Effector memory CD4-positive, alpha-beta T cell (primary cell): ENCODE measurements at places on chromosomes 12 and 14.

DNA sequence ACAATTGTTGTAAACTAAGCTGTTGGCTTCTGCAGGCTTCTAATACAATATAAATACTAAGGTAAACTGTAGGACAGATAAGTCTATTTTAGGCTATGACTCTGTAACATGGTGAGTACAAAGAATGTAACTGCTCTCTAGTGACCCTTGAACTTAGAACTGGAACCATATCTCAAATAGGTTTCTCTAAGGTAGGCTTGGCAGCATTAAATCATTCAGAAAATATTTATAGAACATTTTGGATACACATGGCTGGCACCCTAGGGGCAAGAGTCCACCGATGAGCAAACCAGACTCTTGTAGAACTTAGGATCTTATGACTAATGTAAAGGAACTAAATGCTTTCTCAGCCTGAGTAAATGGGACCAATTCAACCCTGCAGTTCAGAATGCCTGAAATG, 19.4 kb upstream of the SLC25A3 start:
- no peak for DNase-seq

- DNase-seq = no peak
Observed at GRCh38 chr12:93712200-93712599, 35.0 kb downstream of the CRADD start.

- no peak for DNase-seq
Observed at GRCh38 chr12:89309440-89309802, 42.9 kb downstream of the DUSP6 start.

DNA sequence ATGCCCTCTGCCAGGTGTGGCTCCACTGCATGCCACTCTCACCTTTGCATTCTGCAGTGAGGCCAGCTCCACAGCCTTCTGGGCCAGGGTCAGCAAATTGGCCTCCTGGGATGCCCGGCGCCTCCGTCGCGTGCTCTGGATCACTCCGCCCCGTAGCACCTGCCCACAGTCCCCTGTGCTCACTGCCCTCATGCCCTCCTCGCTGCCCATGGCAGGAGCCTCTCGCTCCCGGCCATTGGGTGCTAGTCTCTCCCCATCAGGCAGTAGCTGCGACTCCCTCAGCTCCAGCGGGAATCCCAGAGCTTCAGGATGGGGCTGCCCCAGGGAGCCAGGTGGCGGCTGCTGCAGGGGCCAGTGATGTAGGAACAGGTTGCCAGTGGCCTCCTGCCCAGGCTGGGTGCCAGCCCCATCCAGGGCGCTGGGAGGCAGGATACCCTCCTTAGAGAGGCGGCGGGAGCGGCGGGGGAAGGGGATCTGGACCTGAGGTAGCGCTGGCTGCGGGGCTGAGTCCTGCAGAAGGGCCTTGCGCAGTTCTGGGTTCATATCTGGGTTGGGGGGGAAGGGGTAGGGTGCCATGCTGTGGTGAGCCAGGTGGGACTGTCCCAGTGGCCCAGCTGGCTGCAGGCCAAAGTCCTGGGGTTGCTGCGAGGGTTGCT, 24.5 kb upstream of the PNMA1 start:
- no peak for DNase-seq

- DNase-seq = no peak
Observed at GRCh38 chr14:52222901-52223300, 44.6 kb upstream of the PTGDR start.

GRCh38 chr12:73598626-73599025, 939.0 kb upstream of the ATXN7L3B start:
- DNase-seq = no peak

DNA sequence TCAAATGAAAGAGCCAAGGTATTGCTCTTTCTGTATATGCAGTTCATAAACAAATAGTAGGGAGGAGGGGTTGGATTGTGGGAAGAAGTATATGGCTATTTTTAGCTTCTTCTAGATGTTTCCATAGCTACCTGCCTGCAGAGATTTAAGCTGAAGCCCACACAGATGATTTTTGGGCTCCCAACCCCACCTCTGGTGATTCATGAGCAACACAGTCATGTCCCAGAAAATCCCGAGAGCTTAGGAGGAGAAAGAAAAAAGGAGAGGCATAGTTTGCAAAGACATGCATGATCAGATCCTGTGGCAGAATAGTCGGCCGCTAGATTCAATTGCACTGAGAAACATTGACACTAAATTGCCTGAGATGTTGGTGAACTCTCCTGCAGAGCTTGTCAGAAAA, 13.8 kb downstream of the TESPA1 start:
- DNase-seq = no peak

- no peak for DNase-seq
Observed at GRCh38 chr14:81319946-81320345, 80.2 kb downstream of the STON2 start.

GRCh38 chr12:112167718-112168525, 42.6 kb downstream of the TRAFD1 start:
- DNase-seq = no peak

DNA sequence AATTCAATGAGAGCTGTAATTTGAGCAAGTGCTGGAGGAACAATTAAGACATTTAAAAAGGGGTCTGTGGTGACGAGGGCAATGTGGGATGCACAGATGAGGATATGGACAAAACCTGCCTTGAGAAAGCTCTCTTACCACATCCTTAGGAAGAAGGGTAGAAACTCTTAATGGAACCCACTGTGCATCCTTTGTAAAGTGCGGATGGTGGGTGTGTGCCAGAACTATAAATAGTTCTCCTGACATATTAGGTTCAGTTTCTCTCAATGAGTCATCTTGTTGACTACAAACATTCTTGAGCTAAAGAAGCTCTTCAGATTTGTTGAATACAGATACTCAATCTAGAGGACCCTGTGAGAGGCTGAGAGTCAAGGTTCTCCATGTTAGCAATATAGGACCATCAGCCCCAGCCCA, 106.1 kb upstream of the ANO4 start:
- no peak for DNase-seq

GRCh38 chr12:132954471-132955048, 1.5 kb downstream of the ZNF605 start:
- DNase-seq = no peak

DNA sequence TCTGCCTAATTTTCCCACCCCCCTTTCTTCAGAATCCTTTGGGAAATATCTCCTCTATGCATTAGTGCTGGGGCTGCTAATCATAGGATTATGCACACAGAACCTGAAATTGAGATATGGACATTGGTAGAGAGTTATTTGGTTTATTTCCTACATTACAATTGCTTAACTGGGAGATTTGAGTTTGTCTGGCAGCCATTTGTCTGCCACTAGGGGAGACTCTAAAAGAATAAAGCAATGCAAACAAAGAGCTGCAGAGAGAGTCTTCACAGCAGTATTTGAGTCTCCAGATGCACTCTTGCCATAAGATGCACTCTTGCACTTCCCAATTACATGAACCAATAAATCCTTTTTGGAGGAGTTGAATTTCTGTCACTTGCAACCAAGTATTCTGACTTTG, 12.0 kb upstream of the PCNX4 start:
- DNase-seq = no peak

DNA sequence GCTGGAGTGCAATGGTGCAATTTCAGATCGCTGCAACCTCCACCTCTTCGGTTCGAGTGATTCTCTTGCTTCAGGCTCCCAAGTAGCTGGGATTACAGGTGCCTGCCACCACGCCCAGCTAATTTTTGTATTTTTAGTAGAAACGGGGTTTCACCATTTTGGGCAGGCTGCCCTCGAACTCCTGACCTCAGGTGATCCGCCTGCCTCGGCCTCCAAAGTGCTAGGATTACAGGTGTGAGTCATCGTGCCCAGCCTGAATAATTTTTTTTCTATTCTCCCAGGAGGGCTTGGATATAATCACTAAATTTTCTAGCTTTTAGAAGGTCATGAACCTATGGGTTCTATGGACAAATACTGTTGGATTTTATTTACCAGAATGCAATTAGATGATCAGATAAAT, 44.7 kb upstream of the GNPNAT1 start:
- DNase-seq = no peak

GRCh38 chr12:101832030-101832429, 1.3 kb upstream of the GNPTAB start:
- DNase-seq = no peak

DNA sequence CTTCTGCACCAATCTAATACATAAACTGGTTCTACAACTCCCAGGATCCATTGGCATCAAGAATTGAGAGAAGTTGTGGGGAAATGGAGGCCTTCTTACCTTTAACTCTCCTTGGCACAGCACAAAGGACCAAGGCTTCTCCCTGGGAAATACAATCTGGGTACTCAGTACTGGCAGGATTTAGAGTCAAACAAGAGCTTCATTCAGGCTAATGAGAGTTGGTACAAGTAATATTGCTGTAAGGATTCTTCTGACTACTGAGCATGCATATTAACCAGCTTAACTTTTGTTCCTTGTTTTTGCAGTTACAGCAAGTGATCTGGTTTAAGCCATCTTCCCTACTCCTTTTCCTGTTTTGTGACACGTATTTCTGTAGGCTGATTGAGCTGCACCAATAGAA, 76.2 kb upstream of the FERMT2 start:
- no peak for DNase-seq

- no peak for DNase-seq
Observed at GRCh38 chr12:31562594-31563328, 28.2 kb downstream of the DENND5B start.
